Activated effector memory CD4-positive, alpha-beta T cell treated with anti-CD3 and anti-CD28 coated beads, Interleukin-2, amount 50 U/mL, for 16 hours (primary cell): ENCODE measurements at places on chromosomes 11 and 22.

GRCh38 chr11:116646191-116646590 lies 126.6 kb downstream of the BUD13 start:
- no peak for DNase-seq

DNA sequence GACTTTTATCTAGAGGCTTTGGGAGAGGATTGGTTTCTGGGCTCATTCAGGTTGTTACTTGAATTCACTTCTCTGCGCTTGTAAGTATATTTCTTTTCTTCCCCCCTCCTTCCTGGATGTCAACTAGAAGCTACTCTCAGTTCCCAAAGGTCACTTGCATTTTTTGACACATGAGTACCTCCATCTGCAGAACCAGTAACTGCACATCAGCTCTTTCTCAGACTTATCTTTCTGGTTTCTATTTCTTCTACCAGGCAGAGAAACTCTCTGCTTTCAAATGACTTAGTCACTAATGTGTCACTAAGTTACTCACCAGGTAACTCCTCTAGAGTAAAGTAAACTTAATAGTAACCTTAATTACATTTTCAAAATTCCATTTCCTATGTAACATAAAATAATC lies 773.0 kb upstream of the LUZP2 start:
- DNase-seq: no peak

GRCh38 chr11:132045107-132045506 lies 674.7 kb downstream of the NTM start:
- DNase-seq: no peak

GRCh38 chr11:121930004-121930965 lies 185.7 kb downstream of the BLID start:
- DNase-seq: no peak

- no peak for DNase-seq
These were observed 75.6 kb upstream of the LMO2 start for GRCh38 chr11:33967451-33967850.
